ENCODE measurements at places on chromosomes 11 and 22. TPM values are rescaled to one million over a fixed set of nuclear protein-coding genes. Genes with fewer than 3 reads are reported as not detected.

Gene RASSF10
- total RNA-seq = 4.6 TPM

Gene SLCO2B1
- 6.7 TPM for total RNA-seq

Gene ESAM
- 9.3 TPM for total RNA-seq

Gene EMID1
- total RNA-seq = 10.0 TPM

Gene ASRGL1
- 2.1 TPM for total RNA-seq

Gene SERHL2
- total RNA-seq = 7.4 TPM

Gene FKBP2
- 71.8 TPM for total RNA-seq

Gene TRIM5
- total RNA-seq = 54.8 TPM
